ENCODE measurements at places on chromosomes 1 and 21.

DNA sequence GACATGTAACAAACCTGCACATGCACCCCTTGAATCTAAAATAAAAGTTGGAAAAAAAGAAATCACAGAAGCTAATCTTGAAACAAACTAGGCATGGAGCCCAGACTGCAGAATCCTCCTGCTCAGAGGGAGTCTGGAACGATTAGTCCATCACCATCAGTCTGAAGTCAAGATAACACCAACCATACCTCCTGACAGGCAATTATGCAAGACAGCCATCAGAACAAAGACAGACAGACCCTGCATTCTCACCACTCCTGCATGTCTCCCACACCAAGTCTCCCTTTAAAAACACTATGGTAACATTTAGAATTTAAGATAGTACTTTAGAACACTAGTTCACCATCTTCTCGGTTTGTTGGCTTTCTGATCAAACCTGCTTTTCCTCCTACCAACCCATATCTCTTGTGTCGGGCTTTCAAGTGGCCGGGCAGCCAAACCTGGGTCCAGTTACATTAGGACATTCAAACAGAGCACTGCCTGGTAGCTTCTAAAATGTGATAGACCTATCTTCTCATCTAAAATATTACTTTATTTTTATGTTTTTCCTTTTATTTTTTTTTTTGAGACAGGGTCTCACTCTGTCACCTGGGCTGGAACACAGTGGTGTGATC is 10.1 kb downstream of the YARS1 start:
- no peak for DNase-seq

- DNase-seq, result no peak
These were observed 18.5 kb downstream of the NCF2 start for GRCh38 chr1:183571678-183572268.

- DNase-seq, result no peak
These were observed 517.6 kb downstream of the PTPRU start for GRCh38 chr1:29753771-29754572.

DNA sequence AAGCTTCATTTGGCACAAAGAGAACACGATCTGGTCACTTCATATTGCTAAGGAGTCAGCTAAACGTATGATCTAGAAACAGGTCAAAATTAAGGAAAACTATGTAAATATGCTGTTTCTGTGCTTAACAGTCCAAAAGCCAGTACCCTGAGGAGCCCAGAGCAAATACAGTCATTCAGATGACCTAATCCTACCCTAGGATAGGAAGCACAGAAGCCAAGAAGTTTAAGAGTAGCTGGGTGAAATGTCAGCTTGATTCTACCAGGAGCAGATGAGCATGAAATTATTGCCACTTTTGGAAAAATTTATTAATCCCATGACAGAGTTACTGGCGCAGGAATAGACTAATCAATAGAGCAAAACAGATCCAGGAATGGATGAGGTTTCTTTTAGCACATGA is 18.3 kb downstream of the SORT1 start:
- DNase-seq, result no peak

- DNase-seq, result no peak
These were observed 88.8 kb downstream of the LAMC2 start for GRCh38 chr1:183274836-183275235.

DNA sequence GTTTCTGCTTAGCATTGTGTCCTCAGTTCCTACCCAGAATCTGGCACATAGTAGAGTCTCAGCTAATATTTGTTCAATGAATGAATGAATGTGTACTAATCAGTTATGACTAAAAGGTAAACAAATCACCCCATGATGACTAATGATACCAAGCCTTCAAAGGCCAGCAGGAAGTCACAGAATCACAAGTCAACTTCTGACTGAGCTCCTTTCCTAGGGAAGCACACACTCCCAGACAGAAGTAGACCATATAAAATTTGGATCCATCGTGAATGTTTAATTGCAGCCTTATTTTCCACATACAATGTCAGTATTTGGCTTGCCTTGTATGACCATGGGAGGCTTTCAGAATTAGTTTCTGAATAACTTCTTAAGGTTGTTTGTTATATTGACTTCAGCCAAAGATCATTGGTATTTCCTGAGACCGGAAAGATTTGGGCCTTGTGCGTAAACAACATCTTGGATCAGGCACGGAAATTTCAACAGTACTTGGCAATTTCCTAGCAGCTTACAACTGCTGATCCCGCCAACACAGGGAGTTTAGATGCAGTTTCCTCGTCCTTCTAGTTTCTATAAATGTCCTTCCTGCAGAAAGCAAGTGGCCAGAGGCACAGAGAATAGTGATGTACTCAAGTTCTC is 185.9 kb upstream of the ATP1B1 start:
- DNase-seq, result peak; percentile 11

GRCh38 chr1:201714542-201715329 is 114.2 kb upstream of the IPO9 start:
- DNase-seq, result no peak

GRCh38 chr1:191714845-191715244 is 443.4 kb upstream of the RGS18 start:
- DNase-seq, result peak; percentile 10

- DNase-seq, result no peak
These were observed 32.0 kb downstream of the RSPH1 start for GRCh38 chr21:42463861-42464515.

DNA sequence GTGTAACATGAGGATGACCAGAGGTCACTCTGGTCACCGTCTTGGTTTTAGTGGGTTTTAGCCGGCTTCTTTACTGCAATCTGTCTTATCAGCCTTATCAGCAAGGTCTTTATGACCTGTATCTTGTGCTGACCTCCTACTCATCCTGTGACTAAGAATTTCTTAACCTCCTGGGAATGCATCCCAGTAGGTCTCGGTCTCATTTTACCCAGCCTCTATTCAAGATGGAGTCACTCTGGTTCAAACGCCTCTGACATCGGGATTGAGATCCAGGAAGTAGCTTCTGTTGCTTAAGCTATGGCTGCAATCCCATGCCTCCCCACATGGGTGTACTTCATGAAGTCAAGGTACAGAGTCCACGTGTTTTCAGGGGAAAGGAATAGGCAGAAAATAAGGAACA is 19.9 kb downstream of the FMN2 start:
- peak; percentile 16 for DNase-seq

DNA sequence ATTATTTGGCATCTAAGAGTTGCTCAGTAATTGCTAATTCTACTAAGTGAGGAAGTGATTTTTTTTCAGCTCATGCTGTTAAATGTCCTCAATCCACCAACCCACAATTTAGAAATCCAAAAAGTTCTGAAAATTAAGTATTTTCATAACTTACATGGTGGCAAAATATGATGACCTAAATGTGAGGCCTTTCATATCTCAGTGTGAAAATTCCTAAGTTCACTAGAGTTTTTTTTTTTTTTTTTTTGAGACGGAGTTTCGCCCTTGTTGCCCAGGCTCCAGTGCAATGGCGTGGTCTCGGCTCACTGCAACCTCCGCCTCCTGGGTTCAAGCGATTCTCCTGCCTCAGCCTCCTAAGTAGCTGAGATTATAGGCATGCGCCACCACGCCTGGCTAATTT is 5.6 kb downstream of the NUCKS1 start:
- no peak for DNase-seq

- peak; percentile 43 for DNase-seq
These were observed 17.7 kb upstream of the S100A7 start for GRCh38 chr1:153478047-153478691.

DNA sequence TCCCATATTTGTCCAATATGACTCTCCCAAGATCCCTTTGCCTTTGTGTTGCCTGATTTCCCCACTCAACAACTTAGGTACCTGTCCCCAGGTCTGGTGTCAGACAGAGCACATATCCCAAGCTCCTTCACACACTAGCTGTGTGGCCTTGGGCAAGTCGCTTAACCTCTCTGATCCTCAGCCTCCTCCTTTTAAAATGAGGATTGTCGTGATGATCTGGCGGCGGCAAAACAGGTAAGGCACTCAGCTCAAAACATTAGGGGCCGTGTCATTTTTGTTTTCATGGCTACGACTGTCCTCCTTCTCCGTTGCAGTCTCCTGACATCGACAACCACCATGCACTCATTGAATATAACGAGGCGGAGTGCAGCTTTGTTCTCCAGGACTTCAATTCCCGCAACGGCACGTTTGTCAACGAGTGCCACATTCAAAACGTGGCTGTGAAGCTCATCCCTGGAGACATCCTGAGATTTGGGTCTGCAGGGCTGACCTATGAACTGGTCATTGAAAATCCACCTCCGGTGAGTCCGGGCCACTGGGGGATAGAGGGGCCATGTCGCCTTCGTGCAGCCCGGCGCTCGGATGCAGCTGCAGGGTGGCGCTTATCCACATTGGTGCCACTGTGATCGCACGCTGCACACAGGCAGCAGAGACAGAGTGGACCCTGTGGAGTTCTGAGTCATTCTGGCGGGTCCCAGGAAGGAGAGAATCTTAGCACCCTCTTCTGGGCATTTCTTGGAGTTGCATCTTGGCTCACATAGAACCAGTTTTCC is 25.2 kb downstream of the FHAD1 start:
- peak; percentile 74 for DNase-seq

Data from NCI-H146 (cell line).